ENCODE measurements at places on chromosomes 7 and 10.

DNA sequence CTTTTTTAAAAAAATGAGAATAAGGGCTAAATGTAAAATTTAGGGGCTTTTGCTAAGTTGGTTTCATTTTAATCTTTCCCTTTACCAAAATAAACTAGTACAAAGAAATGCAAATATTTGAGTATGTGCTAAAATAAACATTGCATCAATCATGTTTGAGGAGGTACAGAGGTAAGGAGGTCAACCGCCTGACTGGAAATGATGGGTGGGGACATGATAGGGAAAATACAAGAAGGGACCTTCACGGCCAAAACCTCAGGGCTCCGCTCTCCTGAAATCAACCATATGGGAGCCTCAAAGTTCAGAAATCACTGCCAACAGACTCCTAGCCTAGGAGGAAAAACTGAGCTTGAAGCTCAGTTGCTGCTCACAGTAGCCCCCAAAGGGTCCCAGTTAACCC is 207.6 kb downstream of the AHR start:
- DNase-seq: no peak

- DNase-seq: no peak
Measured at GRCh38 chr7:66043681-66044497, 31.7 kb upstream of the ASL start.

DNA sequence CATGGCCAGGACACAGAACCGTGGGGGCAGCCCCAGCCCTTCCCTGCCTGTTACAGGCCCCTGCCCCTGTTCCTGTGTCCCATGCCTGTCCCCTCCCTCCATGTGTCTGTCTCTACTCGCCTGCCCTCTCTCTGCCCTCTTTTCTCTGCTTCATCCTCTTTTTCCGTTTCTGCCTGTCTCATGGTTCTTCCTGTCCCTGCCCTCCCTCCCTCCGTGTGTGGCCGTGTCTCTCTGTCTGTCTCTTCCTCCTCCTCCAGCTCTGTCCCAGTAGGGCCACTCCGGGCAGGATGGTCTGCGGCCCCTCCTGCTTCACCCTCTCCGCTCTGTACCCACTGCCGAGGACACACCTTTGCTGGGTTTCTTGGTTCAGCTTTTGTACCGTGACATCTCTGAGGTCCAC is 137.4 kb downstream of the FAM53B start:
- DNase-seq: no peak

GRCh38 chr7:111012799-111013675 is 77.9 kb upstream of the LRRN3 start:
- DNase-seq: no peak

GRCh38 chr7:42080841-42081586 is 156.0 kb downstream of the GLI3 start:
- no peak for DNase-seq

- no peak for DNase-seq
Measured at GRCh38 chr7:56078196-56078595, 14.1 kb downstream of the SUMF2 start.

DNA sequence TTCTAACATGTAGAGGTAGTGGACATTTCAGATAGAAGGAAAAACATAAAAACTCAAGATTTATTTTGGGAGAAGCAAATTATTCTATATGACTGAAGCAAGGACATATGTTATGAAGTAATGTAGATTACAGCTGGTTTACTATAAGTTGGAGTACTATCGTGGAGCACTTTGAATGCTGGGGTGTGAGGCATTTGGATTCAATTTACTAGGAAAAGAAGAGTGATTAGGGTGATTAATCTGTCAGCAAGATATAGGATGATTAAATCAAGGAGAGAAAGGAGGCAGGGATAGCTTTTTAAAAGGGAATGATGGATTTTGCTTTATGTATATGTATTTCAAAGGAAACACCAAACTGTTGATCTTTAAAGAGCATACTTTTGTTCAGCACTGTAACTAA is 318.4 kb upstream of the KAT6B start:
- no peak for DNase-seq

DNA sequence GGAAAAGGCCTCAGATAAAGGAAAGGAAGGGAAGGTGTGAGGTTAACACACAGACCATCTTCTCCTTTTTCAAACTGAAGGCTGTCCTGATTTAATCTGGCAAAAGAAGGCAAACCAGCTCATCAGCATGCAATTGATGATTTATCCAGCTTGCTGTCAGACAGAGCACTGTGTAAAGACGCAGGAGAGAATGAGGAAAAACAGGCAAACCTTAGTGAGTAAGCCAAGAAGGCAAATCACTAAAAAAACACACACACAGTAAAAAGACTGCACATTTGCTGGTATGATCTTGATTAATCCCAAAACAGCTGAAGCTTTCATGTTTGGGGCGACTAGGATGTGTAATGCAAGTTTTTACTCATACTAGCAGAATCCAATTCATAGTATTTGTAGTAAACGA is 65.8 kb upstream of the SKAP2 start:
- no peak for DNase-seq

DNA sequence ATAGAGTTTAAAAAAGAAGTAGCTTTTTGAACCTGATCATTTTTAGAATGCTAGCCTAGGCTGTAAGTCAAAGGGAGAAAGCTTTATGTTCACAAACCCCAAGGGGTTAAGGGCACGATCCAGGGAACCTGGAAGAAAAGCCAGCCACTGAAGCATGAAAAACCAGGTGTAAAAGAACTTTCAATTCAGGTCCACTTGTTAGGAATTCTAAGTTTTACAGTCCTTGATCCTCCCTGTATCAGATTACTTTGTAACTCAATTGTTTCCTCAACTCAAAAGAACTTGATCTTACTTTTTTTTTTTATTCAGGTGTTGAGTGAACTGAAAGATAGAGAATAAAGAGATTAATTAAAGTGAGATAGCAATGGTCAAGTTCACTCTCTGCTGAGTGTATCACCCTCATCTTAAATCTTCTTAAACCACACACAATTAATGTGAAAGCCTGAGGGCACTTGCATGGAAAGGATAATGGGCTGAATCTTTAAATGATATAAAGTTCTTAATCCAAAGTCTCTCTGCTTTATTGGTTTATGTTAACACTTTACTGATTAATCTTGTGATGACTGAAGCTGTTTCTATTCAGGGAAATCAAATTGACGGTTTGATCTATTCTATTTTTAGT is 672.2 kb upstream of the LRRN3 start:
- no peak for DNase-seq

- DNase-seq: no peak
Measured at GRCh38 chr7:28433699-28434219, 21.4 kb downstream of the CREB5 start.

- DNase-seq: peak; percentile 42
Measured at GRCh38 chr10:132399117-132400035, 2.4 kb downstream of the PWWP2B start.

DNA sequence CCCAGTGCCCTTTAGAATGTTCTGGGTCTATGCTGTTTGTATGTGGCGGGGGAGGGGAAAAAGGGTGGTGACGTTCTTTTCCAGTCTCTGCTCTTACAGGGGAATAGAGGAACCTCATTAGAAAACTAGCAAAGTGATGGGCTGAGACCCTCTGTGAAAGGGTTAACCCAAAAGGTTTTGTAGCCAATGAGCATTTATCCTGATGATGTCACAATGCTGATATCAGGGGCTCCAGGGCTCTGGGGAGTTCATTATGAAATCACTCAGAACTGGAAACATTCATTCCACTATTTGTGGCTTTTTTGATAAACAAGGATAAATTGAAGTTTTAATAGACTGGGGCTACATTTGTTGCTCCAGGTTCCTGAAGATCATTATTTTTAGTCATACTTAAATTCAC is 71.7 kb downstream of the ARID5B start:
- DNase-seq: no peak

DNA sequence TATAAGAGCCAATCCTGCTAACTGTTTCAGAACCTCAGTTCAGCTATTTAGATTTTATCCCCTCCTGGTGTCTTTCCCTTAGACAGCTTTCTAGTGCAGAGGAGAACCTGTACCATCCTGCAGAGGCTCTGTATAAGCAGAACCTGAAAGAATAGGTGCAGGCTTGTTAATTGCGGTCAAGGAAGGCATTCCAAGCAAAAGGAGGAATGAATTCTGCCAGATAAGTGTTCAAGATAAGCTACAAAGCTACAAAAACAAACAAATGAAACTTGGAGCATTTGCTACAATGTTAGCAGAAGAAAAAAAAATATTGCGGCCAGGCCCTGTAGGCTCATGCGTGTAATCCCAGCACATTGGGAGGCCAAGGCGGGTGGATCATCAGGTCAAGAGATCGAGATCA is 32.6 kb upstream of the AGMO start:
- no peak for DNase-seq

DNA sequence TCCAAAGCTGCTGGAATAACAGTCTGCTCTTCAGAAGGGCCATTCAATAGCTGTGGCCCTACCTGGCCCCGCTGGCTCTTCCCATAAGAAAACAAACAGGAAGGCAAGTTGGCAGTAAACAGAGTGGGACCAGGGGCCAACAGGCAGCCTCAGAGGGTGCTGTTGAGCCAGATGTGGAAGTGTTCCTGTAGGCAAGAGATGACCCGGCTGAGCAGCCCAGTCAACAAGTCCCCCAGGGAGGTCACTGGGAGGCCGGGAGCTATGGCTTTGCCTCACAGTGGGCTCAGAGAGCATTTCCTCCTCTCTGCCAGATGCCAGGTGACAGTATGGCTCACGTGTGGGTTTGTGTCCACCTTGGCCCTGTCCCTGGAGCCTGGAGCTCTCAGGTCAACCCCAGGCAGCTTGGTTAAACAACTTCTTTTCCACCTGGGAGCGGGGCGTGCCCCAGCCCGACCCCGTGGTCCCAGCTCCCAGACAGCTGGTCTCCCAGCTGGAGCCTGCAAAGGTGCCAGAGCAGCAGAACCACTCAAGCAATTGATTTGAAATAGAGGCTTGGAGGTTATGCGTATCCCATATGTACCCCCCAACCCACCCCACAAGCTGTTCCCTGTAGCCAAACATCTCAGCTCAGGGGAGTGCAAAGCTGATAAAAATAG is 33.8 kb upstream of the LOXL4 start:
- DNase-seq: no peak

- no peak for DNase-seq
Measured at GRCh38 chr10:27534161-27534700, 30.1 kb downstream of the RAB18 start.

DNA sequence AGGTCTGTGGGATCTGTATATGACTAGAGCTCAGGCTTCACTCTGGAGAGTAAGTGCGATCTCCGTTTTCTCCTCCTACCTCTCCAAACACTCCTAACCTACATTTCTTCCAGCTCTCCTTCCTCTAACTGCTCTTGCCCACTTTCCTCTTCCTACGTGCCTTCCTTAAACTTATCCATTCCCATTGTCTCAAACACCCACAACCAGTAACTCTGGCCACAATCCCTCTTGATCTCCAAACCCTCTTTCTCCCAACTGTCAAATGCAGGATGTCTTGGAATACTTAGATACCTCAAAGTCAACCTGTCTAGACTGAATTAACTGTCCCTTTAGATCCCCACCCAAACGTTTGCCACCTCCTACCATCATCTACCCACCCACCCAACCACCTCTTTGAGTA is 213.7 kb upstream of the KMT2E start:
- DNase-seq: no peak

DNA sequence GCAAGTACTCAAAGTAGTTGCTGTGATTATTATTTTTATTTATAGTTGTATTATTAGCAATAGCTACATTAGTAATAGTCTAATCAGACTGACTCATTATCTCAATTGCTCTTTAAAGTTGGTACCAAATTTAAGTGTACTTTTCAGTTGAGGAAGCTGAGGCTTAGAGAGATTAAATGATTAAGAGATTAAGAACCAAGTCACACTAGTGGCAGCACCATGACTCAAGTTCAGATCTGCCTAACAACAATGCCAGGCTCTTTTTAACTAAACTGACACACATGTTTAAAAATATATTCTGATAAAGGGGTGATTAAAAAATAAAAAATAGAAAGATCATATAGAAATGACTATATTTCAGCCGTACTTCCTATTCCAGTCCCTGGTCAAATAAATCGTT is 42.0 kb downstream of the FZD1 start:
- DNase-seq: no peak
